ENCODE measurements at places on chromosomes 2 and 18.

- no peak for DNase-seq
Observed at GRCh38 chr18:76962851-76963250, 140.5 kb downstream of the ZNF236 start.

GRCh38 chr2:101775636-101776035 is 78.1 kb downstream of the MAP4K4 start:
- DNase-seq: no peak

DNA sequence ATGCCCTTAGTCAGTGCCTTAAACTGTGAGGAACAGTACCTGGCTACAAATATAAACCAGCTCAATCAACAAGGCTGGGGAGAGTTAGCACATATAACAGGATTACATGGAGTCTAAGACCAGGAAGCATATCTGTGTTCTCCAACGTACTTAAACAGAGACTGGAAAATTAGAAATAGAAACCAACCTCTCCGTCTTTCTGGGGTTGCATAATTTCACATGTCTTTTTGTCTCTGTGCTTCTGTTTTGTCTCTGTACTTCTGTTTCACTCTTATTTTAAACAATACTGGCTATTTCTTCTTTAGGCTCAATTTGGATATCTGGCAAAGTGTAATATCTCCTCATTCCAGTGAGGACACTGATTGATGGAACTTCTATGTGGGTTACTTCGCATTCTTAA is 749.0 kb upstream of the ZEB2 start:
- DNase-seq: no peak

GRCh38 chr2:8230466-8230865 is 451.4 kb upstream of the ID2 start:
- no peak for DNase-seq

DNA sequence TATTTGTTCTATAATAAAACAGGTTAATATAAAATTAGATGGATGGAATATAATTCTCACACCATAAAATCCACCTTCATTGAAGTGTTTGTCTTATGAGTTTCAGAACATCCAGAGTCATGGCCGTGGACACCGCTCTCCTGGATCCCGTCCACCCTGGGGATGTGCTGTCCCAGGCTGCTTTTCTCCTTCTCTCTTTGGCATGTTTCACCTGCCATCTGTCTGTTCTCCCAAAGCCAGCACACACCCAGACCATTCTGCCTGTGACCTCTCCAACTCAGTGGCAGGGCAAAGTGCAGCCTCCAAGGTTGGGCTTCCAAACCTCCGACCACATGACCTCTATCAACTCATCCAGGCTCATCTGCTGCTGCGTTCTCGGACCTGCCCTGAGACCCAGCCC is 104.7 kb downstream of the MYT1L start:
- DNase-seq: no peak

DNA sequence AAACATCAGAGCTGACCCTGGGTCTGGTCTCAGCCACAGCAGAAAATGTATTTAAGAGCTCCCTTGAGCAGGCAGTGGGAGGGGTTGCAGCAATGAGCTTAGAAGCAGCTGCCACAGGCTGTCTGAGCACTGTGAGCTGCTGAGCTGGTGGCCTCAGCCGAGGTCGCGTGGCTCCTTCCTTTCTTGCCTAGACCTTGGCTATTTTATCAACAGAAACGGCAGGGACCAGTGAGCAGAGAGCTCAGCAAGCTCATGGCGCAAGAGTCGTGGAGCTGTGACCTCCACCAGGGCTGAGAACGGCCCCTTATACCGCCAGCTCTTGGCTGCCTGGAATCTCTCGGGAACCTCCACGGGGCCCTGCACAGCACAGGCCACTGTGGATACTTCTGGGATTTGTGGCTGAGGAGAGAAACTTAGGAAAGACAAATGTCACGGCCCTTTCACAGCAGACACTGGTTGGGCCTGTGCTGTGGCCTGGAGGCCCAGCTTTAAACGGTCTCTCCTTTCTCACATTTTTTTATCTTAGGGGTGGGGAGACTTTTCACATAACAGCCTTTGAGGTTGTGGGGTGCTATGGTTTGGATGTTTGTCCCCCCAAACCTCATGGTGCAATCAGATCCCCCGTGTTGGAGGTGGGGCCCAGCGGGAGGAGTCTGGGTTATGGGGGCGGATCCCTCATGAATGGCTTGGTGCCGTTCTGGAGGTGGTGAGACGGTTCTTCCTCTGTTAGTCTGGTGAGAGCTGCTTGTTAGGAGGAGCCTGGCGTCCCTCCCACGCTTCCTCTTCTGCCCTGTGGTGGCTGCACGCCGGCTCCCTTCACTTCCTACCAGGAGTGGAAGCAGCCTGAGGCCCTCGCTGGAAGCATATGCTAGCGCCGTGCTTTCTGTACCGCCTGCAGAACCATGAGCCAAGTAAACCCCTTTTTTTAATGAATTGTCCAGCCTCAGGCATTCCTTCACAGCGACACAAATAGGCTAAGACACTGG is 1.7 kb downstream of the ALLC start:
- no peak for DNase-seq

DNA sequence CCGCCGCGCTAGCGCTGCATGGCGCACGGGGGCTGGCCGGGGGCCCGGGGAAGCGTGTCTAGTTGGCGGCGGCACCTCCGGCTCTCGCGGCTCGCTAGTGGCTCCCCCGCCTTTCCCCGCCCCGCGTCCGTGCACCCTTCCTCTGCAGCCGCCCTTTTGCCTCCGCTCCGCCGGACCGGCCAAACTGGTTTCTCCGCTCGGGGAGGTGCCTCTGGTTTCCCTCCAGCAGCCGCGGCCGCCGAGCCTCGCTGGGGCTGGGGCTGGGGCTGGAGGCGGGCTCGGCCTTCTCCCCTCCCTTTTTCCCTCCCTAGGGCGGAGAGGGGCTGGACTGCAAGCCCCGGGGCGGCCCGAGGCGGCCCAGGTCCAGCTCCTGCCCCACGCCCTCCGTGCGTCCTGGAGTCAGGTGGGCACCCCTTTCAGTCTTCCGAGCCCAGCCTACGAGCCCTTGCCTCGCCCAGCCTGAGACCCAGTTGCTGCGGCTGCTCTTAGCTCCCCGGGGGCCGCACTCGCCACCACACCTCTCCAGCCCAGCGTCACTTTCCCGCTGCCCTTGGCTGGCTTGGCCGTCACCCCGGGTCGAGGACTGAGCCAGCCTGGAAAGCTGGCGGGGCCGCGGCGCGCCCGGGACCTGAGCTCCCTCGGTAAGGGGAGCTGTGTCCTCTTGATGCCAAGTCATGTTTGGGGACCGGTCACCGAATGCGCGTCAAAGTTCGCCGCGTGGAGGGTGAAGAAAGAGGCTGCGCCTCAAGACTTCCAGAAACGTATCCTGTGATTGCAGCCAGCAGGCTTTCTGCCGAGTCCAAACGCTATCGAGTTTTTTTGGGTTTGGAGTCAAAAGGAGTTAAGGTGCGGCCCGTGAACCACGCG is at the start of gene ATP8B1:
TSS of gene ATP8B1 (minus strand) at position 213 of the 867 bp plus-strand sequence. CDS start 71,508 bp downstream, outside the sequence.
- no peak for DNase-seq

DNA sequence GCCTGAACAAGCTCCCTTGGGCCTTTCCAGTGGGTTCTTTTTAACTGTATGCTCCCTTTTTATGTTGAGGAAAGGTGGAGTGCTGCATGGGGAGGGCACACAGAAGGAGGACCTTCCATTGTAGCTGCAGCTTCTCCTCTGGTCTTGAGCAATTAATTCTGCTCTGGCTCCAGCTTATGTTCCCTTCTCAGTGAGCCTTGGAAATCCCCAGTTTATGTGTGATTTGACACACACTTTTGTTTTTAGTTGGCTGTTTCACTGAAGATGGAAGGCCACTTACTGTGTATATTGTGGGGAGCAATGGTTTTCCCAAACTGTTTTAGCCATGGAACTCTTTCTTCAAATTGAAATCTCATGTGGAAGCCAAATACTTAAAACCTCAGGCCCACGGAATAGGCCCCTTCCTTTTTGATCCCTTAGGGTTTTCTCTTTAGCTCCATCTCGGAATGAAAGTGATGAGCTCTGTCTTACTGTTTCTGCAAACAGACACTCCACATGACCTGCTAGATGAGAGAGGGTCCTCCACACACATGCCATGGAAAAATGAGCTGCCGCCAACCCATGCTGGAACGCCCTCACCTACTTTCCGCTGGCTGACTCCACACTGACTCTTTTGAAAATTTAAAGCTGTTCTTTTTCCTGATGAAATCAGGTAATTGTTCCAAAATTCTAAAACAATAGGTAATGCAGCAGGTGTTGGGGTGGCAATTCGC is 280.9 kb upstream of the SIX2 start:
- DNase-seq: no peak

- no peak for DNase-seq
Observed at GRCh38 chr2:182144776-182145165, 159.1 kb downstream of the PPP1R1C start.

GRCh38 chr2:30684996-30685395 is 122.2 kb downstream of the CAPN13 start:
- DNase-seq: no peak

DNA sequence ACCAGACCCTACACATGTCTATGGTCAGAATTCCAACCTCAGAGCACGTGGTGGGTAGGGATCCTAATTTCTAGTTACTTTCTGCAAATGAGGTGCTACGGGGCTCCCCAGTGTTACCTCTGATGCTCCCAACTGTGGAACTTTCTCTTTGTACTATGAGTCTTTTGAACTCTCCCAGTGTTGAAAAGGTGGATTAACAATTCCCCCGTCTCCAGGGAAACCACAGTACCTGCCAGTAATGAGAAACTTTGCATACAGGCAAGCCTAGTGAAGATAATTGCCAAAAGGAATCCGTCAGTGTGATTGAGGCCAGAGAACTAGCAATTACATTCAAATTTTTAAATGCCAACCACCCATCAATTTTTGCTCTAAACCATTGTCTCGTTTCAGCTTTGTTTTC is 129.0 kb upstream of the FOSL2 start:
- DNase-seq: no peak

- DNase-seq: no peak
Observed at GRCh38 chr2:181461056-181461997, 4.1 kb downstream of the ITGA4 start.

DNA sequence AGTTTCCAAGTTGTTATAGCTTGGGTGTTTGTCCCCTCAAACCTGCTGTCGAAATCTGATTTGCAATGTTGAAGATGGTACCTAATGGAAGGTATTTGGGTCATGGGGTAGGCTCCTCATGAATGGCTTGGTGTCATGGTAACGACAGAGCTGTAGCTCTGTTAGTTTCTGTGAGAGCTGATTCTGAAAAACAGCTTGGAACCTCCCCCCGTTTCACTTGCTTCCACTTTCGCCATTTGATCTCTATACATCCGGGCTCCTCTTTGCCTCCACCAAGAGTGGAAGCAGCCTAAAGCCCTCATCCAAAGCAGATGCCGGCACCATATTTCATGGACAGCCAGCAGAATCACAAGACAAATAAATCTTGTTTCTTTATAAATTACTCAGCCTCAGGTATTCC is 1035.1 kb upstream of the SLC39A10 start:
- no peak for DNase-seq

DNA sequence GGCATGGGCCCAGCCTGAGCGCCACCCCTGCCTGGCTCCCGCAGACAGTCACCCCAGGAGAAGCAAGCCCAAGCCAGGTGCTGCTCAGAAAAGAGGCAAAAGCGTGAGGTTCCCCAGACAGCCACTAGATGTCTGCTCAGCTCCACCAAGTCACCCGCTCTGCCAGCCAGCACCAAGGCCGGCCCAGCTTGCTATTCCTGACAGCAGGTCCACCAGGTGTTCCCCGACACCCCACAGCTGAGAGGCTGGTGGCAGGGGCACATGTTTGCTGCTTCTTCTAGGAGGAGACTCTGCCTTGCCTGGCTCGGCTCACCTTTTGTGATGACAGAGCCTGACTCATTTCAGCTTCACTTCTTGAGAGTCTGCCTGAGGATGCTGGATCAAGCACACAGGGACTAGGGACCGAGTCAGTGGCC is 206.7 kb downstream of the MGAT5 start:
- no peak for DNase-seq

DNA sequence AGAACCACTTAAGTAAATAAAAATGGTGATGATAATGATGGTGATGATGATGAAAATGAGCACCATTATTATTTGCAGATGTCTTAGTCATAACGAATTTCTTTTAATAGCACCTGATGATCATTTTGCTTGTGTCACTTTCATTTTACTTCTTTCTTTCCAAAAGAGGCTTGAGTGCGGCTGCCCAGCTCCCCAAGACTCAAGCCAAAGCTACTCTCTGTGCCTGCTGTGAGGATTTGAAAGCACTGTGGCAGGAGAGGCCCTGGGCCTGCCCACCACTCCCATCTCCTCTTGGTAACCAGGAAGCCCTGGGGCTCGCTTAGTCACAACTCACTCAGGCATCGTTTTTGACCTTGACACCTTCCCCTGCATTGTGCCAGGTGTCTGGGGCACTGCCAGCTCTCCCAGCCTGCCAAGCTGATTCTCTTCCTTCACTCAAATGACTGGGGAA is 41.2 kb downstream of the RPL37A start:
- DNase-seq: no peak

DNA sequence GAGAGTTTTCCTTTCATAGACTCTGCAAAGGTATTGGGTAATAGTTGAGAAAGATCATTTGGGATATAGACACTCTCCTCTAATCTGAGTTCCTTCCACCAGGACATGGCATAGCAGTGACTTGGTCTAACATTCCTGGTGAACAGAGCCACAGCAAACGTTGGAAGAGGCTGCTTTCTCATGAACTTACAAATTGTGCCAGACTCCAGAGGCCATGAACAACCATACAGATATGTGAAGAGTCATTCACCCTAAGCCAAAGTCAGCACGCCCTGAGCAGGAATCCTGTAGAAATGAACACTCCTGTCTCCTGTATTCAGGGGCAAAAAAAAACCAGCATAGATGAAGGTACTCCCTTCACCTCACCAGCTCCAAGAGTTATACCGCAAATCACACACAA is 152.8 kb downstream of the TMEM18 start:
- no peak for DNase-seq

DNA sequence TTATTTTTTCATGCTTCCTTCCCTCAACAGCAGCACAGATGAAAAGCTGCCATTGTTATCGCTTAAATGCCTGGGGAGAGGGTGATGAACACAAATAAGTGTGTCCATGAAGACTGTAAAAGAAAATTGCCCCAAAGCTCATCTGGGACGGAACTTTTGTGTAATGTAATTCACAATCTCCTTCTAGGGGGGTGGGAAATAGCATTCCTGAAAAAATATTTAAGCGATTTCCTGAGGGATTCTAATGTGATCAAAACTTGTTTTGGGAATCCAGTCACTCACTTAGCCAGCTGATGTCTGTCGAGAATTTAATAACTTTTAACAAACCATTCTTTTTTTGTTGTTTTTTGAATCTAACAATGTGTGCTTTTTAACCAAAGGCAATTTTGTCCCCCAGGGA is 427.9 kb downstream of the PLCL1 start:
- DNase-seq: no peak

DNA sequence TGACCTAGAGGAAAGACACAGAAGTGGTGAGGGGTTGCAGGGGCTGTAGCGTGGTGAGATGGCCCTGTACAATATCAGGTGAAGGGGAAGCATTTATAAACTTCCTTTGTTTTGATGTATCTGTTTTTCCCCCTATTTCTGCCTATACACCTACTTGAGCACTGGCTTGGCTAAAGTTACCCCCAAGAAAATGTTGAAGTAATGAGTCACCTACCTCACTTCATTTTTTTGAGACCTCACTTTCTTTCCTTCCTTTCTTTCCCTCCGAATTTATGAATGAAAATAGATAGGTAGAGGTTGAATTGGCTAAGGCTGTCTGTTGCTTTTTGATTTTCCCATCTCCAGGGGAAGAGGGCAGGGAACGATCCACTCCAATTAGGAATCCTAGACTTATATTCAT is 231.1 kb upstream of the EPAS1 start:
- DNase-seq: no peak
